ENCODE measurements at places on chromosomes 1 and 21.
A peak's percentile ranks its signal among the peaks of the same experiment; 100 is the strongest.

- ATAC-seq: peak; percentile 37
These were observed 100.8 kb upstream of the RNPC3 start for GRCh38 chr1:103424650-103425049.

- ATAC-seq: no peak
These were observed 545.8 kb downstream of the AMY1C start for GRCh38 chr1:104295511-104295910.

DNA sequence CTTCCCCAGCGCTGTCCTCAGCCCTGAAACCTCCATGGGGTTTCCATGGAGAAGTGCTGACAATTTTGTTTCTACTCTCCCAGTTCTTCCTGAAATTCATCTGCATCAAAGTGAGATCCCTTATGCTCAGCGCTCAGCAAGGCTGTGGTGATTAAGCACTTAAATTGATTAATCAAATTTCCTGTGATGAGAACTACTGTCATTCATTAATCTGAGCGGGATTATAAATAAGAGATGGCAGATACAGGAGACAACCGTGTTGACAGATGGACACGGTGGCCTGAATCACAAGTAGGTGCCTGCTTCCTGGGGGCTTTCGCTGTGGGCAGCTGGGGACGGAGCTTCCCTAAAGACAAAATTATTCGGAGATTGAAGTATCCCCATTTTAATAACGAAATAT is 329.1 kb upstream of the VAMP3 start:
- ATAC-seq: no peak

DNA sequence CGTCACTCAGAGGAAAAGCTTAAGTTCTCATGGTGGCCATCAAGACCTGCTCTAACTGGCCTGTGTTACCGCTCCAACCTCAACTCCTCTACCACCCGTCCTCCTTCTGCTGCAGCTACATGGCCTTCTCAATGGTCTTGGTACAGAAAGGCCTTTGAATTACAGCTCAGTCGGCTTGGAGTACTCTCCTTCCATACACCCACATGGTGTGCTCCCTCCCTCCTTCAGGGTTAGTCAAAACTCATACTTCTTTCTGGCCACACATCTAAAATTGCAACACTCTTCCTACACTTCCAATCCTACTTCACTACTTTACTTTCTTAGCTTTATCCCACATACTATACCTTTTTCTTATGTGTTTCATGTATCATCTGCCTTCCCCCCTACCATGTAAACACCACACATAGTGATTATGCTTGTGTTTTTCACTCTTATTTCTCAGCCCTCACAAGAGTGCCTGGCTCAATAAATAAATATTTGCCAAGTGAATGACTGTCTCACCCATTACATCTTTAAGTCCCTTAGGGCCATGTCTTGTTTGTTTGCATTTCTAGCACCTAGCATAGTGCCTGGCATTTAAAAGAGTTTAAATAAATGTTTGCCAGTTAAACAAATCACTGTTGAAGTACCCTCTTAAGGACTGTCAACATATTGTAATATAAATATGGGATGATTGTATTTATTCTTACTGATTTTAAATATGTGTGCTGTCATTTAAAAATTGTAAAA is 37.6 kb upstream of the HMCN1 start:
- ATAC-seq: no peak

DNA sequence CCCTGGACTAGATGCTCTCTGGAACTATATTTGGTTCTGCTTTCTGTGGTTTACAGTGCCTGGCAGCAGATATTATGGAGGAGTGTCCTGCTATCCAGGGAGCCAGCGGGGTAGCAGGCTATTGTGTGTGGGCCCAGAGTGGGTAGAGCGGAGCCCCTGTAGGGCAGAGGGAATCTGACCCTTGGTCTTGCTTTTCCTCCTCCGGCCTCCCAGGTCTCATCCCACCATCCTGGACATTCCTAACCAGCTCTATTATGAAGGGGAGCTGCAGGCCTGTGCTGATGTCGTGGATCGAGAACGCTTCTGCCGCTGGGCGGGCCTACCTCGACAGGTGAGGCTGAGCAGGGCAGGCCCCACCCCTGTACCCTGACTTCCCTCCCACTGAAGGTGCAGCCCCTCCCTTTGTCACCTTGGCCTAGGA is 9.1 kb downstream of the RHOC start:
- no peak for ATAC-seq

DNA sequence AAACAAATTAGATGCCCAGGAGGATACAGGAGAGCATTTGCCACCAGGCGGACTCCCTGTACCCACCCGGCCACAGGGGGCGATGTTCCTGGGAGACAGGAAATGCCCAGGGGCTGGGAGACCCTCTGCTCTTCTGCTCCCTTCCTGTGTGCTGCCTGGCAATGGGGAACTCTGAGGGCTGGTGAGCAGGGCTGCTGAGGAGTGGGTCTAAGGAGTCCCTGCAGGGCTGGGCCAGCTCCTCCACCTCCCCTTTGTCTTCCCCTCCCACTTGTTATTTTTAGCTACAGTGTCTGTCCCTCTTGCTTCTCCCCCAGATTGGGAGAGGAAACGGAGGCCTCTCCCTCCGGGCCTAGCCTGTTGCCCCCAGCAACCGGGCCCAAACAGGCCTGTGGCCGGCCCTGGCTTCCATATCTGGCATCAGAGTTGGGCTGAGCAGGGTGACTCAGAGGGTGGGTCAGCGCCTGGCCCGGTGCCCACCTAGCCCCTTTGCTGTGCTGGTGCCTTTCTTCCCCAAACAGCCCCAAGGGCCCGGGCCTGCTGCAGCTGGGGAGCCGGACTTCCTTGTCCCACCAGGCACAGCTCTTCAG is 11.6 kb downstream of the LMNA start:
- ATAC-seq: peak; percentile 70

DNA sequence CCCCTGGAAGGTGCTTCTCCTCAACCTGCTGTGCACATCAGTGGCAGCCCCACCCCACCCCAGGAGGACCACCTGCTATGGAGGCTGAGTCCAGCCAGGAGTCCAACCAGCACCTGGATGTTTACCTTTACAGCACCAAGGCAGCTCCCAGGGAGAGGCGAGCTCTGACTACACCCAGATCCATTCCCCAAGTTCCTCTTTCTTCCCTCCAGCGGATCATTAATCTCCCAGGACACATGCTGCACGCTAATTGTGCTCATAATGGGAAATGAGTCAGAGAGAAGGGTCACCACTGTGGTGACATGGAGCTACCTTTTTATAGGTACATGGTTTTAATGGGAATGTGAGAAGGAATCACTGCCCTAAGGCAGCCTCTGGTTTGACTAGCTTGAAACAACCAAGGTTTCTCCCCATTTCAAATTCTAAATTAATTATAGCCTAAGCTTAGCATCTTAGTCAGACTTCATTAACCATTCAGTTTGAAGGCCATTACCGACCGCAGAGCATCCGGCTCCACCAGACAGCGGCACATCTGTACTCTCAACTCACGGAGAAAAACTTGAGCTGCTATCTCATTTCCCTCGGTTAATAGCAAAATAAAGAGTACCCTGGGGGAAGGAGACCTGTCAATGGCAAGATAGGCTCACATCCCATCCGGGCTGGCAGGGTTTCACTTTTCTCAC is 173.1 kb upstream of the GALNT2 start:
- ATAC-seq: peak; percentile 82

DNA sequence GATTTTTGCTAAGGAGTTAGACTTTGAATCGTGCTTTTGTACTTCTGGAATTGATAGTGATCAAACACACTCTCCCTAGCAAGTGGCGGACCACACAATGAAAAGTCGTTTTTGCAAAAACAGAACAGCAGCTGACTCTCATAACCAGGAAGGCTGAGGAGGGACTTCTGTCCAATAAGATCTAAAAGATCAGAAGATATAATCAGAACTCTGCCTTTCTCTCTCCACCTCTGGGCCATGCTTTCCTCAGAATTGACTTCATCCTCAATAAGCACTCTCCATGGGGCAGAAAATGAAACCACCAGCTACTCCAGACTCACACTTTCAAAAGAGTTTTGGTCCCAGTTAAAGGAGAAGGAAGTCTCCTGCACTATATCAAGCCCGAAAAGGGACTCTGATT is 55.3 kb upstream of the SAMD13 start:
- no peak for ATAC-seq

Measured in motor neuron (in vitro differentiated cells).